Mammary epithelial cell (primary cell): ENCODE measurements at places on chromosomes 6 and 20. TPM values are rescaled to one million over a fixed set of nuclear protein-coding genes. Genes with fewer than 3 reads are reported as not detected.
A peak's percentile ranks its signal among the peaks of the same experiment; 100 is the strongest.

DNA sequence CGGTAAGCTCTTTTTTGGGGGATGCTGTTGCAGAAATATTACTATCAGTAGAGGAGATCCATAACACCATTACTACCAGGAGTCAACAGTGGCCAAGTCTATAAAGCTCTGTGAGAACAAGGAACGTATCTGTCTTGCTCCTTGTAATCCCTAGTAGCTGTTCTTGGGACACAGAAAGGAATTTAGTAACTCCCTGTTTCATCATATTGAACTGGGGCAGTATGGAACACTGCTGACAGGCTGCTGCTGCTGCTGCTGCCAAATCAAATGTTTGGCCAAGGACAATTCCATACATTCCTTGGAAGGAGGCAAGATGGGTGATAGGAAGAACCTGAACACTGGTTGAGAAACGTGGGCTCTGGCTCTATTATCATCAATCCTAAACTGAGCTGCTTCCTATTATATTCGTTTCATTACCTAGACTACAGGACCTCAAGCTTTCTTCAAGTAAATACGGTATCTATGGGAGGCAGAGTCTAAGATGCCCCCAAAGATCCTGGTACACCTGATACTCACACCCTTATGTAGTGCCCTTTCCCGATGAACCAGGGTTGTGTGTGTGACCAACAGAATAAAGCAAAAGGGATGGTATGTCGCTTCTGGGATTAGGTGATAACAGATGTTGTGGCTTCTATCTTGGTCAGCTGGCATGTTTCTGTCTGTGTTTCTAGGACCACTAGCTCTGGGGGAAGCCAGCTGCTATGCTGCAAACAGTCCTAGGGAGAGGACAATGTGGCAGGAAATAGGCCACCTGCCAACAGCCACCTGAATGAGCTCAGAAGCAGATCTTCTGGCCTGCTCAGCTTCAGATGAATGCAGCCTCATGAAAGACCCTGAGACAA is 39.5 kb downstream of the ELOVL5 start:
- DNase-seq, result no peak

DNA sequence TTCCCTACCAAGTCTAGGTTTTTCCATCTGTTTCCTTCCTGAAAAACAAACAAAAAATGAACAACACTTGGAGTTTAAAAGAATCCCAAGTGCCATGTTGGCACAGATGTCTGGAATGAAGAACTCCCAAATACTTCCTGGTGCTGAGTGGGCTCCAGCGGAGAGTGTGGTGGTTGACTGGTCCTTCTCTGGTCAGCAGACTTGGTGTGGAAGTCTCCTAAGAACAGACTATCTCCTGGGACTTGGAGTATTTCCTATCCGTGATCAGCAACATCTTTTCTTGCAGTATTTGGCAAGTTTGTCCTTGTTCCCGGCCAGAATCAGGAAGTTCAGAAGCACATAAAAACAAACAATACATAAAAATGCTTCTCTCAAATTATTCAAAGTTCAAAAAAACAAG is 154.1 kb downstream of the MTFR2 start:
- no peak for DNase-seq

- no peak for DNase-seq
These were observed 12.9 kb upstream of the LAMP5 start for GRCh38 chr20:9501473-9501872.

DNA sequence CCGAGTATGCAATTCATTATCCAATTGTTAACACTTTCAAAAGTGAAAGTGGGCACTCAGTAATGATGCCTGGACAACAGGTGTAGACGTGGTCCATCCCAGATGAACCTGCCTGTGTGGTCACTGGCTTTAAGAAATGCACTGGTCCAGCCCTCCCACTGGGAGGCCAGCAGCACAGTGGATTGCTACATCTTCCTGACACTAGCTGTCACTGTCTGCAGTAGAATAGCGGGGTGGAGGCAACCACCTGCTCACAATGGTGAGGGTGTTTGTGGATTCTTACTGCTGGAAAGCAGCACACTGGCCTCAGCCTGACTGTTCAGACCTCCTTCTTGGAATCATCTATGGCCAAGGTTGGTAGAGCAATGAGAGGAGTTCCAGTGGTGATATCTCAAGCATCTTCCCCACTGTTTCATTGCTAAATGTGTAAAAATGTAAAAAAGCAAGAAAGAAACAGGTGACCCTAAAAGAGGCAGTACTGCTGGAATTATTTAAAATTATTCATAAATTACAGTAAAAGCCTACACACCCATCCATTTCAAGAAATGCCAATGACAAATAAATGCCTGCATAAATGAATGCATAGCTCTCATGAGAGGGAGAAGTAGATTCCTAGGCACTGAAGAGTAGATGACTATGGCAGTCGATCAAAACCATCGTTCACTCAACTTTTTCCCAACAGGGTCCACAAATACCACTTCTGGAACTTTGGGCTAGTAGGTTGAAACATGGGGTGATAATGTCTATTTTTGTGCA is 228.0 kb upstream of the PLN start:
- DNase-seq, result no peak

DNA sequence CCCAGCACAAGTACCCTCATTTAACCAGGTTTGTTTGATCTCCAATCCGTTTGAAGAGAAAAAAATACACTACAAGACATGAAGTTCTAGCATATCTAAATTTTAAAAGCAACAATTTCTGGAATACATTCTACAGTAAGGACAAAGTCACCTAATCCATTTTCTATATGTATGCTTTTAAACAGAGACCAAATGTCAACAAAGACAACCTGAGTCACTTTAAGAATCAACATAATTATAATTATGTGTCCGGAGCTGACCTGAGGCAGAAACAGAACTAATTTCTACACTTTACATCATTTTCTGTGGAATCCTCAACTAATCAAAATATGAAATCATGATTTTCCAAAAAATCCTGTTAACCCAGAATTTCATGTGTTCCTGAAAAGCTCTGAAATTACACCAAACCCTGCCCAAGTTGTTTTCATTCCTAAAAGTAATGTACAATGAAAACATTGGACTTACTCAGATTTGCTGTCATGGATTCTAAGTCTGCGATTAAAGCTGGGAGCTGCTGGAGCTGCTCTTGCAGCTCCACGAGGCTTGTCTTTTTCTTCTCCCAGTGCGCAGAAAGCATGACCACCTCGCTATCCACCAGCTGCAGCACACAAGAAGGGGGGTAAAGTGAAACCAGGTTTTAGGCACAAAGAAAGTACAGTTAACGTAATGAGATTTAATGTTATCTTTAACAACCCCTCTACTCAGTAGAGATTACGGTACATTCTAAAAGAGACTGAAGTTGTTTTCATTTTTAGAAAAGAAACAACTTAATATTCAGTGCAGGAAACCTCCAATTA is 35.8 kb downstream of the DTNBP1 start:
- no peak for DNase-seq

- no peak for DNase-seq
These were observed 450.7 kb upstream of the OPRM1 start for GRCh38 chr6:153588330-153588729.

GRCh38 chr6:131130554-131130940 is 4.7 kb upstream of the AKAP7 start:
- no peak for DNase-seq

DNA sequence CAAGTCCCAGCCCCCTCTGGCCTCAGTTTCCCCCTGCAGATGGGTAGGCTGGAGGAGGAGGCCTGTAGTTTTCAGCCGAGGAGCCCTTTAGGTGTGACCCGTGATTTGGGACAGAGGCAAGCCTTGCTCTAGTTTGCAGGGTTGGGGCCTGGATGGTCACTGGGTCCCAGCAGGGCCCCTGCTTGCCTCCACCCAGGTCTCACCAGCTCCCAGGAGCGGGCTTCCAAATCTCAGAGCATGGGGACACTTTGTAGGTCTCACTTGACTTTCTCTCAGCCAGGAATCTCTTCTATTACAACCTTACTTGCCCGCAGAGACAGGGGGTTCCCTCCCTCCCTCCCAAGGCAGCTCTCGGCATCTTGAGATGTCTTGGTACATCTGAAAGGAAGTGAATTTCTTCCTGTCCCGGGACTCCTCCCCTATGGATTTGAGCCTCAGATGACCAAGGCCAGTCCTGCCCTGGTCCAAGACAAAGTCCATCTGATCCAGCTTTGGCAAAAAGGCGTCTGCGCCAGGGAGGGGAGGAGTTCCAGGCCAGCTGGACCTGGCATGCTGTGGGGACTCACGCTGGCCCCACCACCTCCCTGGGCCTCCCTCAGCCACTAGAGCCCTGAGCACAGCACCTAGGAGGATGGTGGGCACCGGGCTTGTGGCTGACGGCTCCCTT is 47.4 kb downstream of the SRC start:
- DNase-seq, result no peak

- DNase-seq, result no peak
These were observed 20.1 kb downstream of the TOP1 start for GRCh38 chr20:41048461-41049301.

DNA sequence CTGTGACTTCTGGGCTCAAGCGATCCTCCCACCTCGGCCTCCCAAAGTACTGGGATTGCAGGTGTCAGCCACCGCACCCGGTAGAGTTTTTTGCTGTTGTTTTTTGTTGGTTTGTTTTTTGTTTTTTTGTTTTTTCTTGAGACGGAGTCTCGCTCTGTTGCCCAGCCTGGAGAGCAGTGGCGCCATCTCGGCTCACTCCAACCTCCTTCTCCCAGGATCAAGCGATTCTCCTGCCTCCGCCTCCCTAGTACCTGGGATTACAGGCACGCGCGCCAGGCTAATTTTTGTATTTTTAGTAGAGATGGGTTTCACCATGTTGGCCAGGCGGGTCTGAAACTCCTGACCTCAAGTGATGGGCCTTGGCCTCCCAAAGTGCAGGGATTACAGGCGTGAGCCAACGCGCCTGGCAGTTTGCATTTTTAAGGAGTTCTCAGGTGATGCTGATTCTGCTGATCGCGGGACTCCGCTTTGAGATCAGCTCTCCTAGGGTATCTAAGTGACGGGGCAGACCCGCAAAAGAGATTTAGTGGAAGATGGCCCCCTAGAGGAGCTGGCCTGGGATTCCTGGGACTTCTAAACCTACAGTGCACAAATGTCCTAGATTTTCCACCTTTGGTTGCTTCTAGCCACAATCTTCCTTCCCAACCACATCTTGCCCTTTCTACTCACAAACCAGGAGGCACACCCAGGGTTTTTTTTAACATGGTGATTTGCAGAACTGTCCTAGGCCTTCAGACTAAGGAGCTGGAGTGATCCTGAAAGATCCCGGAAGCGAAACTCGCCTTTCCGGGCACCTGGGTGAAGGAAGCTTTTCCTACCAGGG is 45.2 kb downstream of the DPPA5 start:
- peak; percentile 50 for DNase-seq

- no peak for DNase-seq
These were observed 66.2 kb upstream of the SLC22A1 start for GRCh38 chr6:160055378-160055777.

GRCh38 chr6:35401514-35401913 is 50.6 kb upstream of the FANCE start:
- DNase-seq, result peak; percentile 83

DNA sequence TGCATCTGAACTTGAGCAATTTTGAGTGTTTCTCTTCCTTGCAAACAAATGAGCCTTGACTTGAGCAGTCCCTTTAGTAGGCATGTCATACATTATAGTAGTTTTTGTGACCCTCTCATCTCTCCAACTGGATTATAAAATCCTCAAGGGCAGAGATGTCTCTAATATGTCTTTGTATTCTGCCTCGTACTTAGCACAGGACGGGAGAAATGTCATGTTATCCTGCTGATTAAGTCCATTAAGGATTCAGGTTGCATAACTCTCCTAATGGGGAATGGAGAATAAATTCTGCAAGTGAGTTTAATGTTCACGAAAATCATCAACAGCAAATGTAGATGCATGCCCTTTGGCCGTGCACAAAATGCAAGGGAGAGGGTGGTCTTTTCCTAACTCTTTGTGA is 942.9 kb downstream of the KIF16B start:
- no peak for DNase-seq

- peak; percentile 54 for DNase-seq
These were observed 150.6 kb downstream of the GJA10 start for GRCh38 chr6:90044833-90045381.

DNA sequence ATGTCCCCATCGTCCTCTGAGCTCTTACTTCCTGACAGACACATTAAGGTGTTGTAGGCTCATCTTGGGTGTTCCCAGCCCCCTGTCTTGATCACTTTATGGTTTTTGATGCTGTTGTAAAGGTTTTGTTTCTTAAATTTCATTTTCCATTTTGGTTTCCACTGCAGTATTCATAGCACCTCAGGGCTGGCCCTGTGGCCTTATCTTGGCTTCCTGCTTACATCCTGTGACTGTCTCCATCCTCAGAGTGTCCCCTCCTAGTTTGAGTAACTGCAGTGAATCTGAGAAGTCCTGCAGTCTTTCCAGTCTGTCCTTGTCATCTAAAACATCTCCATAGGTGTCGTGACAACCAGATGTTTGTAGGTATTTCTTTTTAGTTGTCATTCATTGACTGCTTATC is 50.9 kb downstream of the JARID2 start:
- no peak for DNase-seq

DNA sequence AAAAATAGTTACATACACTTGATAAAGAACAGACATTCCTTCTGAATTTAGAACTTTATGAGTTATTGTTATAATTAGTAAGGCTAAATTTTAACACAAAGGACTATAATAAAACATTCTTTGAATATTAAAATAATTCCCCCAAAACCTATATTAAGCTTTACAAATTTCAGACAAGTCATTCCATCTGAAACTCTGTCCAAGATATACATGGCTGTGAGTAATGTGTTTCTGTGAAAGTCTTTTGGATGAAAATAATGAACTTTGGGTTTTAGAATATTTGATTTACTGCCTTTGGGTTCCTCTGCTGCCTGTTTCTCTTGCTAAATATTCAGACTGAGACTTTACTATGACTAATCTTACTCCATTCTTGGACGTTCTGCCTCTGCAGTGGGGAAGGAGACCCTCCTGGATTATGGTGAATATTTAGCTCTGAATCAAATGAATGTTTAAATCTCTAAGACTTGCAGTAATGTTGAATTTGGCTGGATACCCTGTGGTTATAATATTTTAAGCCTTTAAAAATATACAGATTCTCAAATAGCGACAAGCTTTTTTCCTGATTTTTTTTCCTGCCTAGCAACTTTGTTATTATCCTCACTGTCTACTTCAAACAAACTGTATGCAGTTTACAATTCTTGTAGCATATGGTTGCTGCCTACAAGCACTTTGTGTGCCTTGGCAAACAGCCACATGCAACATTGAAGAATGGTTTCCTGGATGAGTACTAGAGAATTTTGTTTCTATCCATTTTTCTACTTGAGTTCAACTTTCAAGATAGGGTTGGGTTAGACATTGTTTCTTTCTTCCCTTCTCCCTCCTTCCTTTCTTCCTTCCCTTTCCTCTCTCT is 51.4 kb downstream of the TXLNB start:
- DNase-seq, result no peak

GRCh38 chr20:31608251-31608945 is 3.3 kb downstream of the ID1 start:
- DNase-seq, result peak; percentile 75

Gene SCGN
- not detected for polyA plus RNA-seq

Gene VARS1
- 51.9 TPM for polyA plus RNA-seq

Gene F13A1
- not detected for polyA plus RNA-seq

Gene TMEM217
- 1.1 TPM for polyA plus RNA-seq

Gene FAM162B
- not detected for polyA plus RNA-seq

Gene MYB
- 0.18 TPM for polyA plus RNA-seq

Gene SLC35D3
- polyA plus RNA-seq, result not detected
